B cell (primary cell): ENCODE measurements at places on chromosomes 3 and 15.

DNA sequence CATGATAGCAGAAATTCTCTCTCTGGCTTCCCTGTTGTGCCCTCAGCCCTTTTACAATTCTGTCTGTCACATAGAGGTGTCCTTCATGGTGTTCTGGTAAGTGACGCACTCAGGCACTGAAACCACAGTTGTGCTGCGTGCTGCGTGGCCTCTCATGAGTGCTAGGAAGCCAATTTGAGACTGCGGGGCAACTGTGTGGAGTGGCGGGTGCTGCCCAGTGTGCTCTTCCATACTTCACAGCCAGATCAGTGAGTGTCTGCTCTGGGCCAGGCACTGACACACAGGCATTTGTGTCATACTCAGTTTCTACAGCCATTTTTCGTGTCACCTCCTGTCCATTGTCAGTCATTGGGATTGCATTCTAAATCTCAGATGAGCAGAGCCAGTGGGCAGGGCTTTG lies 133.1 kb upstream of the PLXNA1 start:
- no peak for DNase-seq

DNA sequence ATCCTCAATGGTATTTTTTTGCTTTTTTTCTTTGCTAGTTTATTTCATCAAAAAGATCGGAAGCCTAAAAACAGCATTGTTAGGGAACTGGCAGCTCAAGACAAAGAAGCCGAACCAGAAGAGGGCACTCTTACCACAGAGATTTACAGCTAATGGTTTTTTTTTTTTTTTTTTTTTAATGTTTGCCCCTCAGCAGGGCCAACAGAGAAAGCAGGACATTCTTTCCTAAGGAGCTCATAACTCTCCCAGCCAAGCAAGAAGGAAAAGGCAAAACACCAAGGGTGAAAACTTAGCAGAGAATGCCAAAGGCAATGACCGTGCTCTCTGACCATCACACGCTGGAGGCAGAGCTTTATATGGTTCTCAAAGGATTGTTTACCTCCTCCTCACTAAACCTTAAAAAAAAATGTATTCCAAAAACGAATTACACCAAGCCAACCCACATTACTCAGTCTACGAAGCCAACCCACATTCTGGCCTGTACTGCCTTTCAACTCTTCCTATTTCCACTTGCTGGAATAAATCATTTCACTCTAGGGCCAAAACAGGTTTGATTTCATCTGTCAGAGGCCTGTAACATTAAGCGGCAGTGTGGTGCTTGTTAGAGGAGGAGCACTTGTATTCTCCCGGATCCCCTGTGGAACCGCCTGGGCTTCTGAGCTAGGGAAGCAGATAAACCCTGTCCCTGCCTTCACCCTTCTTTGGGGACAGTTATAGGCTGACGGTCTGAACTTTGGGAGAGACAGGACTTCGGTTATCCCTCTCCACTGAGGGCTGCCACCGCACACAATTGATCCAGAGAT lies 35.6 kb upstream of the GYG1 start:
- DNase-seq, result peak; percentile 40

DNA sequence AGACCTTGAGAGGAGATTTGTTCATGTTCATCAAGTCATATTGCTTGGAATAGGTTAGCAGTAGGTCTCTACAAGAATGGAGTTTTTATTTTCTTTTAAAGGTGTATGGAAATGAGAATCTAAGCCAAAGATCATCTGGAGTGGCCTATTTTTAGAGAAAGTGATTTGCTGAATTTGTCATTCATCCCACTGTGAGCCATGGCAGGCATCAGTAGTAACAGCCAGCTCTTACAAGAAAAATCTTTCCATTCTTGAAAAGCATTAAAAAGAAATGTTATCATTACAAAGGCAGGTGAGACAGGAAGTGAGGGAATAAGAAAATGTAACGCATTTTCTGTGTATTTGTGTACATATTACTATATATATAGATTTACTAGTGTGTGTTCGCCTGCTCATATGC lies 29.6 kb downstream of the STAC start:
- no peak for DNase-seq

DNA sequence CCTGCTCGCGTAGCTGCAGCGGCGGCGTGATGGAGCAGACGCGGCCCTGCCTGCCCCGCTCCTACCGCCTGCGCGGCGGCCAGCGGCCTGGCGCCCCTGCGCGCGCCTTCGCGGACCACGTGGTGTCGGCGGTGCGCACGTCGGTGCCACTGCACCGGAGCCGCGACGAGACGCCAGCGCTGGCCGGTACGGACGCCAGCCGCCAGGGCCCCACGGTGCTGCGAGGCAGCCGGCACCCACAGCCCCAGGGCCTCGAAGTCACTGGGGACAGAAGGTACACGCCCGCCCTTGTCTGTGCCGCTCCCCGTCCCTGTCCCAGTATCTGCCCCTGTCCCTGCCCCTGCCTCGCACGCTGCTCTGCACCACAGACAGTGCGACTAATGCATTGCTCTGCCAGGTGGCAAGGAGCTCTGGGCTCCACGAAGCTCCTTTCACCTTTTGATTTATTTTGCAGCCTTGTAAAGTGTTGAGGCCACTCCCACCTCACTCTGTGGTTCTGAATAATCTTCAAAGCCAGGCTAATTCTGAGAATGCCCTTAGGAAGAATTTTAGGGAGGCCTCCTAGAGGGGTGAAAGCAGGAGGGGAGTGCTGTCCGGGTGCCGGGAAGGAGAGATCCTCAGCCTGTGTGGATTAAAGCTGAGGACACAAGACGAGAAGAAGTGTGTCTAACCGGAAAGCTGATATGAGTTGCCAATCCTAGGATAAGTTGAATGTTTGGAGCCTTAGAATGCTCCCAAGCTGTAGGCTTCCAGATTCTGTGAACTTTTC lies 100.0 kb downstream of the THSD4 start:
- no peak for DNase-seq

- no peak for DNase-seq
These were observed 112.1 kb upstream of the TMEM108 start for GRCh38 chr3:132926098-132926497.
